ENCODE measurements at places on chromosomes 6 and 20. TPM values are rescaled to one million over a fixed set of nuclear protein-coding genes. Genes with fewer than 3 reads are reported as not detected.
A peak's percentile ranks its signal among the peaks of the same experiment; 100 is the strongest.

GRCh38 chr6:105014954-105015353 is 58.0 kb downstream of the LIN28B start:
- H3K27me3 ChIP-seq: no peaks in the 10 kb centered on the region
- no peaks in the 10 kb centered on the region for H3K36me3 ChIP-seq
- DNase-seq: peak; percentile 18
- peak overlapping the region; percentile 92 for H3K27ac ChIP-seq
- H3K4me3 ChIP-seq: peak overlapping the region; percentile 5

DNA sequence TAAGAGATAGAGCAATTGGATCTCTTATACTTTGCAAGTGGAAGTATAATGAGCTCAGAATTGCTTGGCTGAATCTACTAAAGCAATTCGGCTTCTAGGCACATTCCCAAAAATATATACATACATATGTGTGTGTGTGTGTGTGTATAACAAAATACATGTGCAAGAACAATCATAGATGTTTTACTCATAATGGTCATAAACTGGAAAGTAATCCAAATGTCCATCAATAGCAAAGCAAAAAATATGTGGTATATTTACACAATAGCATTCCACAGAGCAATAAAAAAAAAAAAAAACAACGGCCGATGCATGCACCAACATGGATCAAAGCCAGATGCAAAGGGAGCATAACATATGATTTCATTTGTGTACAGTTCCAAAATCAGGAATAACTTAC is 707.9 kb downstream of the RFPL4B start:
- no peaks in the 10 kb centered on the region for H3K36me3 ChIP-seq
- no peak overlapping the region for H3K4me3 ChIP-seq
- no peak overlapping the region for H3K27ac ChIP-seq
- no peaks in the 10 kb centered on the region for H3K27me3 ChIP-seq

- H3K27ac ChIP-seq: peak overlapping the region; percentile 29
- peaks cover 41% of the 10 kb centered on the region for H3K4me1 ChIP-seq
- peak; percentile 15 for DNase-seq
- no peaks in the 10 kb centered on the region for H3K36me3 ChIP-seq
- H3K4me3 ChIP-seq: no peak overlapping the region
Measured at GRCh38 chr6:158803733-158804143, 15.4 kb downstream of the EZR start.

DNA sequence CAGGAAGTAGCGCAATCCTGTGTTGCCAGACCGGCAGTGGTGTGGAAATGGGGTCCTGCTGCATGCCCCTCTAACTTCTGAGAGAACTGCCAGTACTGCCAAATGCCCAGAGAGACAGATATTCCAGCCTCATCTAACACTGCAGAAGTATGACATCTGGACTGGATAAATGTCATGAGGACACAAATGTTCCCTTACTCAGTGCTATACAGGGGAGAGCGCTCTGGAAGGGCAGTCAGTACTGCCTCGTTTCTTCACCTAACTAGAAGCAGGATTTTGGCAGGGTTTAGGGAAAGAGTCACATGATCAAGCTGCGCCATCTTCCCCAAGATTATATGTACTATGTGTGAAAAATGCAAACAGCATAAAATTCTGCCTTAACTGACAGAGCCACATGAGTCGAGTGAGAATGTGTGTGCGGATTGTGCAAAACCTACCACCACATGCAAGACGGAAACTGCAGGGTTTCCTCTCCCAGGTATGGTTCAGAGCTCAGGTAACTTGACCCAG is 59.7 kb downstream of the B4GALT5 start:
- DNase-seq: no peak
- no peak overlapping the region for H3K4me3 ChIP-seq
- no peaks in the 10 kb centered on the region for H3K27me3 ChIP-seq
- H3K36me3 ChIP-seq: peaks cover 64% of the 10 kb centered on the region

GRCh38 chr20:20134941-20135575 is 82.7 kb downstream of the CFAP61 start:
- no peaks in the 10 kb centered on the region for H3K36me3 ChIP-seq
- no peak overlapping the region for H3K27ac ChIP-seq
- no peak for DNase-seq
- no peaks in the 10 kb centered on the region for H3K27me3 ChIP-seq
- H3K4me3 ChIP-seq: no peak overlapping the region
- no peaks in the 10 kb centered on the region for H3K4me1 ChIP-seq

DNA sequence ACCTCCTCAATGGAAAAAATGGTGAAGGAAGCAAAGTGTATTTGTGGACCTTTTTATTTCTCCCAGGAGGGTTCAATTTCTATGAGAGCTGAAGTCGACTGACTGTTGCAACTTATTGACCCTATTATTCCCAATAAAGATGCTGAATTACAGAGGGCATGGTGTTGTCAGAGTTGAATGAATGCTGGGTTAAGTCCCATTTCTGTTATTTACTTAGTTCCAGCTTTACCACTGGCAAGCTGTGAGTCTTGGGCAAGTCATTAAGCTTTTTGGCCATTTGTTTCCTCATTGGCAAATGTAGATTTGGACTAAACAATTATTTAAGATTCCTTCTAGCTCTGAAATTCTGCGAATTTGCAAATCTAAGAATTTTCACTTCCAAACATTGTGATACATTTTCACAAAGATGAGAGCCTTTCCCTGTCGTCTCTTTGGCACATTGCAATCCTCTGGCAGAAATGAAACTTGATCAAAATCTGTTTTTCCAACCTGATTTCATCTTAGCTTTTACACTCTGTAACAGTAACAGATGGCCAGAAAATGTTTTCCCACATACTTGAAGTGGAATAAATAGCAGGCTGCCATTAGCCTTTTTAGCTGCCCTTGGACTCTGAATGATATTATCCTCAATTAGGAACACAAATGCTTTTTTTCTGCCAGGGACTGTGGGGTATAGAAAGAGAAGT is 21.3 kb downstream of the BLTP3A start:
- H3K4me1 ChIP-seq: no peaks in the 10 kb centered on the region
- no peaks in the 10 kb centered on the region for H3K27me3 ChIP-seq
- H3K27ac ChIP-seq: no peak overlapping the region
- H3K36me3 ChIP-seq: no peaks in the 10 kb centered on the region
- no peak for DNase-seq

SDCBP2 gene
- 0.71 TPM for total RNA-seq

DNA sequence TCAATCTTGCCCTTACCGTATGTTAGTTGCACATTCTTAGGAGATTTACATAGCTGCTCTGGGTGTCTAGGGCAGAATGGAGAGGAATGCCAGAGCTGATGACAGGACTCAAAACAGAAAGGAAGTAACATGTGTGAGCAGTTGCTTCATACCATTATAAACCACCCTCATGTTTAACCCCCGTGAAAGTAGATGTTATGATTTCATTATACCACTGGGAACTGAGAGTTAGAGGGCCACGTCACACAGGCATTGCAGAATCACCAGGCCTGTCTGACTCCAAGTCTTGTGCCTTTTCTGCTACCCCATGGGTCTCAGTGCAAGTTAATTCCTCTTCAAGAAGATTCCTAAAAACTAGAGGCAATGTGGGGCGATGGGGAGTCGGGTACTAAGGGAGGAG is 23.5 kb upstream of the SIM1 start:
- H3K36me3 ChIP-seq: no peaks in the 10 kb centered on the region
- peak; percentile 64 for DNase-seq
- H3K4me1 ChIP-seq: peaks cover 35% of the 10 kb centered on the region
- H3K27me3 ChIP-seq: no peaks in the 10 kb centered on the region

DNA sequence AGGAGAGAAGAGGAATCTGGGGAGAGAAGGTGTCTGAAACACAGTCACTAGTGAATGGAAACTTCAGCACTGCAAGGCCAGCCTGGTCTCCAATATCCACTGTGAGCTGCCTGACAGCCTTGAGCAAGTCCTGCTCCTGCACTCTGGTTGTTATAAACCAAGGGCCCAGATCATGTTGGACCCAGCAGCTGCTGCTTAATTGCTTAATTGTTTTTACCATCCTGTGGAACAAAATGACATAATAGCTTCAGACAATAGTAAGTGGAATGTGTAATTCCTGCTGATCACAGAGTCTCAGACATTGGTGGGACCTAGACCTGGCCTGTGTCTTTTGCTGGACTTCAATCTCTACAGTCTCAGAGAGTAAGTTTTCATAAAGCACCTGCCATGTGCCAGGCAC is 833.7 kb downstream of the TFAP2A start:
- no peak overlapping the region for H3K4me3 ChIP-seq
- H3K36me3 ChIP-seq: no peaks in the 10 kb centered on the region
- H3K27ac ChIP-seq: no peak overlapping the region
- DNase-seq: peak; percentile 4
- no peaks in the 10 kb centered on the region for H3K27me3 ChIP-seq

PAK5 gene
- total RNA-seq: not detected
